ENCODE measurements at places on chromosomes 13 and 19. TPM values are rescaled to one million over a fixed set of nuclear protein-coding genes. Genes with fewer than 3 reads are reported as not detected.
A peak's percentile ranks its signal among the peaks of the same experiment; 100 is the strongest.

POLR1G gene
- total RNA-seq = 4.4 TPM

MED26 gene
- total RNA-seq = 4.8 TPM

RNF113B gene
- total RNA-seq = not detected

DCLK1 gene
- not detected for total RNA-seq

PCP2 gene
- total RNA-seq = not detected

CRLF1 gene
- not detected for total RNA-seq

DNA sequence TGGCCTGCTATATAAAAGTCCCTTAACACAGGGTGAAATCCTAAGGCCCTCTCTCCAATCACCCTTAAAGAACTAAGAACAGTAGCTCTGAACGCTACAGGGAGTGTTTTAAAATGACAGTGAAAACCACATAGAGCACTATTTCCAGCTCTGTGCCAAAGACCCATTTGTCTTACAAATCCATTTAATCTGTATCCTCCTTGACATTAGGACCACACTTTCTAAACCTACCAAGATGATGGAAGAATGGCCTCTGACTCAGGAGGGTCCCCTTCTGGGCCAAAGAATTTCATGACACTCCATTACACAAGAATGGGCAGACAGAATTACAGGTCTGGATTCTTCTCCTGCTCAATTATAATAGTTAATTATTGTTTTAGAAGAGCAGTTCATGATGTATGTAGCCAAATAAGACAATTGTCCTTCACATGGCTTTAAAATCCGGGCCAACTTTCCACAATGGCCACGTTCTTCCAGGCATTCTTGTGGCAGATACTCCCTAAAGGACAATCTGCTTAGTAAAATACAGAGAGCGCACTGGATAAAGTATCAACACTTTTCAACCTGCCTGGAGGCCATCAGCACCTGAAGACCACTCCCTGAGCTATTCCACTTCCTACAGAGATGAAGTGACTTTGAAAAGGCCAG lies 61.0 kb downstream of the STK24 start:
- H3K27me3 ChIP-seq = no peaks in the 10 kb centered on the region
- H3K36me3 ChIP-seq = no peaks in the 10 kb centered on the region
- no peak overlapping the region for H3K4me3 ChIP-seq

GRCh38 chr19:33152176-33152575 lies 20.3 kb downstream of the WDR88 start:
- DNase-seq = no peak
- no peaks in the 10 kb centered on the region for H3K36me3 ChIP-seq
- H3K27me3 ChIP-seq = no peaks in the 10 kb centered on the region
- no peaks in the 10 kb centered on the region for H3K4me1 ChIP-seq

GRCh38 chr13:98549006-98549727 lies 27.7 kb downstream of the STK24 start:
- H3K36me3 ChIP-seq = no peaks in the 10 kb centered on the region
- H3K27me3 ChIP-seq = no peaks in the 10 kb centered on the region
- no peak for DNase-seq
- H3K4me3 ChIP-seq = no peak overlapping the region
- H3K4me1 ChIP-seq = peaks cover 20% of the 10 kb centered on the region

GRCh38 chr19:4083677-4084546 lies 17.2 kb upstream of the ZBTB7A start:
- no peaks in the 10 kb centered on the region for H3K36me3 ChIP-seq
- no peaks in the 10 kb centered on the region for H3K4me1 ChIP-seq
- DNase-seq = no peak
- no peaks in the 10 kb centered on the region for H3K27me3 ChIP-seq
- H3K27ac ChIP-seq = no peak overlapping the region
- H3K4me3 ChIP-seq = peak overlapping the region; percentile 3

DNA sequence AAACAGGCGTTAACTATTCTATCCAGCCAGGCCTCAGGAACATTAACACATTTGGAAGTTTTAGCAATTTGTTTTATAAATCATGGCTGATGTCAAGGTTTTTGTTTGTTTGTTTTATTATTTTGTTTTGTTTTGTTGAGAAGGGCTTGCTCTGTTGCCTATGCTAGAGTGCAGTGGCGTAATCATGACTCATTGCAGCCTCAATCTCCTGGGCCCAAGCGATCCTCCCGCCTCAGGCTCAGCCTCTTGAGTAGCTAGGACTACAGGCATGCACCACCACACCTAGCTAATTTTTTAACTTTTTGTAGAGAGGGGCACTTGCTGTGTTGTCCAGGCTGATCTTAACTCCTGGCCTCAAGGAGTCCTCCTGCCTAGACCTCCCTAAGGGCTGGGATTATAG lies 28.3 kb downstream of the NUP58 start:
- H3K27ac ChIP-seq = no peak overlapping the region
- DNase-seq = no peak
- H3K36me3 ChIP-seq = peaks cover 10% of the 10 kb centered on the region
- no peak overlapping the region for H3K4me3 ChIP-seq
- no peaks in the 10 kb centered on the region for H3K27me3 ChIP-seq

DNA sequence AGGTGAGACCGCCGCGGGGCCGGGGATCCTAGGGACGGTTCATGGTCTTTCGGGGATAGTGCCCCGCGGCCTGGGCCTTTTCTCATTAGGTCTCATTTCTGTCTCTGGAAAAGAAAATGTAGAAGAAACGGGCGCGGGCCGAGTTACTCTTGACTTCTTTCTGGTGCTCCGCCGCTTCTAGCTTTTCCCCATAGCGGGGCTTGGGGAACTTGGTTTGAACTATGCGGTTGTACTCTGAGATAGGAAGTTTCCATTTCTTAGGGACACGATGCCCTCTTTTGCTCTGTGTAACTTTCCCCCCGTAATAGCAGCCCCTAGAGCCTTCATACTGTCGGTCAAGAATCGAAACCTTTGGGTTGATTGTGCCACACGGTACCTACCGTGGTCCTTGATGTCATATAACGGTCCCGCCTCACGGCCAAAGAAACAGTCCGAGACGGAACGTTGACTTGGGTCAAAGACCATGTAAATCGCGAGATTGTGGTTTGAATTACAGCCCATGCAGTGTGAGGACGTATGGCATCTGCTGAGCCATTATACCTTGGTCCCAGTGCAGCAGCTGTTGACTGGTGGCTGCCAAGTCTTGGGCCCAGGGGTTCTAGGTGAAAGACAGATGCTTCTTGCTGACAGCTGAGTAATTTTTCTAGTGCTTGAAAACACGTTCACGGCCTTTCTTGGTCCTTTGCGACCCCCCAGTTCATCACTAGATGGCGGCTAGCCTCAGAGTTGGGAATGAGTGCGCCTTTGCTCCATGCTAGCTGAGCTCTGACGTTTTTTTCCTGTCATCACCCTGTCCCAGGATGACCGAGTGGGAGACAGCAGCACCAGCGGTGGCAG lies 487 bp downstream of the RPS5 start:
- DNase-seq = no peak
- peak overlapping the region; percentile 87 for H3K4me3 ChIP-seq
- H3K27ac ChIP-seq = no peak overlapping the region
- H3K4me1 ChIP-seq = no peaks in the 10 kb centered on the region
- H3K36me3 ChIP-seq = peaks cover 9% of the 10 kb centered on the region
- no peaks in the 10 kb centered on the region for H3K27me3 ChIP-seq

DNA sequence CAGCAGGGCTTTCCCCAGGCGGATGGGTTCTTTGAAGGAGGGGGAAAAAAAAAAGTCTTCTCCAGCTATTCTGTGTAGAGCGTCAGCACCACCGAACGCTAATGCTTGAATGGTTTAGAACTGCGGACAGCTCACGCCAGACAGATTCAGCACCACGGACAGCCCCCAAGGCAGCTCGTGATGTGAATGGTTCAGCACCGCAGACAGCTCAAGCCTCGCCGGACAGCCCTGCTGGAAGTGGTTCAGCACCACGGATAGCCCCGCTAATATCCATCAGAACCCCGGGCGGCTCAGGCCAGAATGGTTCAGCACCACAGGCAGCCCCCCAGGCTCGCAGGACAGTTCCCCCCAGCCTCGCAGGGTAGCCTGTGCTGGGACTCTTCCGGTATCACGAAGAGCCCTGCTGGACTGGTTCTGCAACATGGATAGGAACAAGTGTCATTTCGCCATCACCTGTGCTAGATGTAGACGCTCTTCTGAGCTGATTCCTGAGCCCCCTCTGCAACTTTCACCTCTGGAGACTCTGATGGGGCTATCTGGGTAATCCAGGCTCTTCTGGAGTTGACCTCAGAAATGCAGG lies 4.9 kb upstream of the SMIM17 start:
- H3K4me3 ChIP-seq = no peak overlapping the region
- no peaks in the 10 kb centered on the region for H3K36me3 ChIP-seq

- H3K27me3 ChIP-seq = no peaks in the 10 kb centered on the region
- H3K36me3 ChIP-seq = no peaks in the 10 kb centered on the region
- H3K27ac ChIP-seq = peak overlapping the region; percentile 84
- H3K4me3 ChIP-seq = no peak overlapping the region
- DNase-seq = no peak
These were observed 27.4 kb downstream of the STARD13 start for GRCh38 chr13:33257841-33258807.

- no peaks in the 10 kb centered on the region for H3K4me1 ChIP-seq
- DNase-seq = no peak
- no peaks in the 10 kb centered on the region for H3K27me3 ChIP-seq
- H3K27ac ChIP-seq = no peak overlapping the region
- H3K36me3 ChIP-seq = no peaks in the 10 kb centered on the region
These were observed 201.4 kb downstream of the PCCA start for GRCh38 chr13:100290165-100290801.

- no peaks in the 10 kb centered on the region for H3K4me1 ChIP-seq
- H3K27ac ChIP-seq = no peak within 1 kb of the TSS
- no peaks in the 10 kb centered on the region for H3K27me3 ChIP-seq
- no peak for DNase-seq
- no peak within 1 kb of the TSS for H3K4me3 ChIP-seq
These were observed at the start of gene ZNF536 for GRCh38 chr19:30371960-30372824. Gene ZNF536 (plus strand): TSS chr19:30372384. CDS start chr19:30443563, 71,179 bp downstream.

GRCh38 chr19:38888876-38889275 lies 10.5 kb downstream of the SIRT2 start:
- no peaks in the 10 kb centered on the region for H3K27me3 ChIP-seq
- no peaks in the 10 kb centered on the region for H3K4me1 ChIP-seq
- DNase-seq = no peak
- H3K4me3 ChIP-seq = no peak overlapping the region
- H3K36me3 ChIP-seq = no peaks in the 10 kb centered on the region

DNA sequence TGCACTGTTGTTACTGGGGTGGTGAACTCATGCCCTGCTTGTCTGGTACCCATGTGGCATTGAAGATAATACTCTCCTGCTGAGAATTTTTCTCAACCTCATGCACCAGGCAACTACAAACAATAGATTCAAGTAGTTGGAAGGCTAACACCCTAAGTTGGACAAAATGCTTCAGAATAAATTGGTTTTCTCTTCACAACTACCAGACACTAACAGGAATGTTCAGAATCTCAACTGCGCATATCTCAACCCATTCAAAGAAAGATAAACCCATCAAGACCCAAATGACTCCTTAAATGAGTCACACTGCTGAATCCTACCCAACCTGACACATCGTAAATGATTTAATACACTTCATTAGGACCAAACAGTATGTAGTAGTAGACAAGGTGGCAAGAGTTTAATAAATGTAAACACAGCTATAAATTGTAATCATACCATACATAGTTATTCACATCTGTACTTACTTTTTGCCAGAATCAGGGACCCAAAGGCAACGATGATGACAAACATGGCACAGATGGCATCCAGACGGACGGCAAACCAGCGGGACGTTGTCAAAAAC lies 227.4 kb downstream of the ABCC4 start:
- no peak overlapping the region for H3K4me3 ChIP-seq
- DNase-seq = no peak
- no peak overlapping the region for H3K27ac ChIP-seq
- no peaks in the 10 kb centered on the region for H3K27me3 ChIP-seq

DNA sequence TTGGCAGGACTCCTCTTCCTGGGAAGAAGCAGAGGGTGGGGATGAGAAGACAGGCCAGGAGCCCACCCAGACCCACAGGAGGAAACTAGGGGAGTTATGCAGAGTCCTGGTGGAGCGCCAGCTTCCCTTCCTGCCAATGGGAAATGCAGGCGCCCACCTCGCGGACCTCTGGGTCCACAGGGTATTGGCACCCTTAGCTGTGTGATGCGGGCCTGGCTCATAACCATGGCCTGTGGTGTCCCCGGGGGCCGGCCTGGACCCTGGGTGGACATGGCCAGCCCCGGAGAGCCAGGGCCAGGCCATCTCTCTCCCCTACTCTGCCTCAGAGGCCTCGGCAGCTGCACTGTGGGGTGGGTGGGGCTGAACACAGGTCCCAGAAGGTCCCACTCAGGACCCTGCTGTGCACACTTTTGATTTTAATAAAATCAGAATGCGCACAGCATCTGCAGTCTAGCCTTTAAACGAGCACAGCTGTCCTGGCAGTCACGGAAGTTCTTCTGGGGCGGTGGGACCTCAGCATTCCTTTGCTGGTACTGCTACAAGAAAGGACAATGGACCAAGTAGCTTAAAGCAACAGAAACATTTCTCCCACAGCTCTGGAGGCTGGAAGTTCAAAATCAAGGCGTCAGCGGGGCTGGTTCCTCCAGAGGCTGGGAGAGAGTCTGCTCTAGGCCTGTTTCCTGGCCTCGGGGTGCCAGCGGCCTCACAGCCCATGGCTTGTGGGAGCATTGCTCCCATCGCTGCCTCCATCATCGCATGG lies 1.8 kb downstream of the F10 start:
- H3K4me1 ChIP-seq = no peaks in the 10 kb centered on the region
- DNase-seq = no peak

GRCh38 chr19:45591004-45591637 lies 6.5 kb upstream of the OPA3 start:
- no peaks in the 10 kb centered on the region for H3K36me3 ChIP-seq
- no peak overlapping the region for H3K27ac ChIP-seq
- no peaks in the 10 kb centered on the region for H3K4me1 ChIP-seq
- H3K4me3 ChIP-seq = no peak overlapping the region
- peak; percentile 63 for DNase-seq

- DNase-seq = no peak
- no peak overlapping the region for H3K27ac ChIP-seq
- H3K4me1 ChIP-seq = no peaks in the 10 kb centered on the region
- no peaks in the 10 kb centered on the region for H3K36me3 ChIP-seq
- H3K27me3 ChIP-seq = no peaks in the 10 kb centered on the region
- H3K4me3 ChIP-seq = no peak overlapping the region
These were observed 7.6 kb upstream of the CELF5 start for GRCh38 chr19:3216874-3217273.

DNA sequence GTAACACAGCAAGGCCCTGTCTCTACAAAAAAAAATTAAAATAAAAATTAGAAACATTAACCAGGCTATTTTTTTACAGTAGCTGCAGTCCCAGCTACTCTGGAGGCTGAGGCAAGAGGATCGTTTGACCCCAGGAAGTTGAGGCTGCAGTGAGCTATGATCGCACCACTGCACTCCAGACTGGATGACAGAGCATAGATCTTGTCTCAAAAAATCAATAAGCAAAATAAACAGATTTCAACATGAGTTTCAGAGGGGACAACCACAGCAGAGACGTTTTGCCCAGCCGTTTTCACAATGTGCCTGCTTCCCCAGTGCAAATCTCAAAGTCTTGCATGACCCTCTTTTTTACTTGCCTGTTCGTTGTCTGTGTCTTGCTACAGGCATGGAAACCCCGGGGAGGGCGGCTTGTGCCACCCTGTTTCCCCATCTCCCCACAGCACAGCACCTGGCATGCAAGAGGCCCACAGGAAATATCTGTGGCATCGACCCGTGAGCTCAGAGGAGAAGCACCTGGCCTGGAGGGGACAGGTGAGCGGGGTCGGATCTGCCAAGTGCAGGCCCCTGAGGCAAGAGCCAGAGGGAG lies 222.0 kb upstream of the ZNF507 start:
- H3K36me3 ChIP-seq = no peaks in the 10 kb centered on the region
- H3K27ac ChIP-seq = no peak overlapping the region
- no peak for DNase-seq
- no peaks in the 10 kb centered on the region for H3K4me1 ChIP-seq
- H3K4me3 ChIP-seq = no peak overlapping the region

Measured in right lobe of liver (tissue), 6 donors.